Psoas muscle (tissue), 8 donors: ENCODE measurements at places on chromosomes 6 and 20.

DNA sequence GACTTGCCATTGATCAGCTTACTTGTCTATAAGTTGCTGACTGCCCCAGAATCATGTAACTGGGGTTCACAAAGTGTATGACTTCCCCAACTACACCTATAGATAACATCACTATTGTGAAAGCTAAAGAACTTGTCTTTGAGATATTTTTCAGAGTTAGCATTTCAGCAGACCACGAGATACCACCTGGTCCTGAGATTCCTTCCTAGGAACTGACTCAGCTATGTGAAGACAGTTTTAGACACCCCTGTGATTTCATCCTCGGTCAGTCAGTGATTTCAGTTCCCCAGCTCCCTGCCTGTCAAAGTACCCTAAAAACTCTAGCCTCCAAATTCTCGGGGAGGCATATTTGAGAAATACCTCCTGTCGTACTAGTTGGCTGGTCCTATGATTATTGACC, 62.4 kb downstream of the TXNDC5 start:
- no peak for DNase-seq

DNA sequence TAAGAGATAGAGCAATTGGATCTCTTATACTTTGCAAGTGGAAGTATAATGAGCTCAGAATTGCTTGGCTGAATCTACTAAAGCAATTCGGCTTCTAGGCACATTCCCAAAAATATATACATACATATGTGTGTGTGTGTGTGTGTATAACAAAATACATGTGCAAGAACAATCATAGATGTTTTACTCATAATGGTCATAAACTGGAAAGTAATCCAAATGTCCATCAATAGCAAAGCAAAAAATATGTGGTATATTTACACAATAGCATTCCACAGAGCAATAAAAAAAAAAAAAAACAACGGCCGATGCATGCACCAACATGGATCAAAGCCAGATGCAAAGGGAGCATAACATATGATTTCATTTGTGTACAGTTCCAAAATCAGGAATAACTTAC, 707.9 kb downstream of the RFPL4B start:
- DNase-seq, result no peak

- DNase-seq, result no peak
Observed at GRCh38 chr20:33606118-33606771, 55.9 kb upstream of the C20orf144 start.

DNA sequence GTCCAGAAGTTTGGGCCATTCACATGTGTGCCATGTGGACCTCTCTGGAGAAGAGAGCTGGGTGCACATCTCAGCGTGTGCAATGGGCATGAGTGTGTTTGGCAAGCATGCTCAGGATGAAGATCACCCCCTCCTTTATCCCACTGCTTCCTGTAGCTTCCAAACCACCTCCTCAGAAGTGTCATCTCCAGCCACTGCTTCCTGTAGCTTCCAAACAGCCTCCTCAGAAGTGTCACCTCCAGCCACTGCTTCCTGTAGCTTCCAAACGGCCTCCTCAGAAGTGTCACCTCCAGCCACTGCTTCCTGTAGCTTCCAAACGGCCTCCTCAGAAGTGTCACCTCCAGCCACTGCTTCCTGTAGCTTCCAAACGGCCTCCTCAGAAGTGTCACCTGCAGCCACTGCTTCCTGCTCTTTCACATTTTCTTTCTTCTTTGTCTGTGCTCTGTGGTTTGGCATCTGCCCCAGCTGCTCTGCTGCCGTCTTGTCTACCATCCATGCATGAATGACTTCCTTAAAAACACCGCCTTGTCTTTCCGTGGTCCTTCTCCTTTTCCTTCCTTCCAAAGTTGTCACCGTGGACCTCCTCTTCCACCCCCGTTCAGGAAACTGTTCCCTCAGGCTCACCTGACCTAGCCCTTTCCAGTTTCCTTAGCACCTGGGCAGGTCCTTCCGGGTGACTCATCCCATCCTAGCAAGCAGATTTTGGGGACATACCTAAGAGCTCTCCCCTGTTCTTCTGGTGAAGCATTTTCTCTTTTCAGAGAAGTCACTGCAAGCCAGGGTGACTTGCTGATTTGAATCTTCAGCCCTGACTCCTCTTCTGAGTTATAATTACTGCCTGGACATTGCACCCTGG, 43.5 kb upstream of the TIAM2 start:
- no peak for DNase-seq

GRCh38 chr6:25617997-25618396, 34.0 kb upstream of the SCGN start:
- DNase-seq, result no peak

- no peak for DNase-seq
Observed at GRCh38 chr6:139955366-139956155, 581.1 kb upstream of the CITED2 start.

DNA sequence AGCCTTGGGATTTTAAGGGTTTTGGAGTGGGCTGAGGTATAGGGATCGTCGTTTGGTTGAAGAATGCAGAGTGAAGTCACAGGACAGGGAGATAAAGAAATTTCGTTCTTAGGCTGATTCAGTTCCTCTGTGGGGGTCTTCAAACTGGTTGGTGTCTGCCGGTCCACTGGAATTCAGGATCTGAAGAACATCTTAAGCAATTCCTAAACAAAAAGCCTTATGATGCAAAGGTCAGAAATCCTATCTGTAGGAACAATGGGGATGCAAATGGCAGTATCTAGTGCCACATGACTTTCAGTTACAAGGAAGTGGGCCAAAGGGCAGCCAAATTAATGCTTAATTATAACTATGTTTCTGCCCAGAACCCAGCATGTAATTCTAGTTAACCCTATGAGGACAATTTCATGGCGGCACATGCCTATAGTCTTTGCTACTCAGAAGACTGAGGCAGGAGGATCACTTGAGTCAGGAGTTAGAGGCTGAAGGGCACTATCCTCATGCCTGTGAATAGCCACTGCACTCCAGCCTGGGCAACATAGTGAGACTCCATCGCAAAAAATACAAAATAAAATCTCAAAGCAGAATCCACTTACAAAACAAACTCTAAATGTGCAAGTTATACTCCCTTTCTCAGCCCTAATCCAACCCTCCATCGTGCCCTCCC, 4.6 kb upstream of the SLC2A10 start:
- DNase-seq, result no peak

DNA sequence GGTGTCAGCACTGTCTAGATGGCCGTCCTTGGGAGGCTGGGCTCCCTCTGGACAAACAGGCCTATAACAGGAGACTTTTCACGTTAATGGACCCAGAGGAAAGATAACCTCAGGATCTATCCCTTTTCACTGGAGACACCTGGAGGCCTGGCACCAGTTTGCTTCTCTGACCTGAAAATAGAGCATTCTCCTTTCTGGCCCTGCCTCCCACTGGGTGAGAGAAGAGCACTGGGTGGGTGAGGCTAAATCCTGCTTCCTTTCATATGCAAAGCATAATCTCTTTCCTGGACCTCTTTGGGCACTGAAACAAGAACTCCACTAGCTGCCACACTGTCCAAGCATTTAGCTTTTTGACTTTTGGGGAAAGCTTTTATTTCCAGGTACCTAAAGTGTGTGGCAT, 78.3 kb downstream of the FOXO3 start:
- no peak for DNase-seq

- DNase-seq, result no peak
Observed at GRCh38 chr6:87671555-87672029, 30.4 kb downstream of the AKIRIN2 start.

- no peak for DNase-seq
Observed at GRCh38 chr6:158467923-158468322, 92.0 kb upstream of the TMEM181 start.

GRCh38 chr20:41063442-41063841, 34.8 kb downstream of the TOP1 start:
- no peak for DNase-seq

DNA sequence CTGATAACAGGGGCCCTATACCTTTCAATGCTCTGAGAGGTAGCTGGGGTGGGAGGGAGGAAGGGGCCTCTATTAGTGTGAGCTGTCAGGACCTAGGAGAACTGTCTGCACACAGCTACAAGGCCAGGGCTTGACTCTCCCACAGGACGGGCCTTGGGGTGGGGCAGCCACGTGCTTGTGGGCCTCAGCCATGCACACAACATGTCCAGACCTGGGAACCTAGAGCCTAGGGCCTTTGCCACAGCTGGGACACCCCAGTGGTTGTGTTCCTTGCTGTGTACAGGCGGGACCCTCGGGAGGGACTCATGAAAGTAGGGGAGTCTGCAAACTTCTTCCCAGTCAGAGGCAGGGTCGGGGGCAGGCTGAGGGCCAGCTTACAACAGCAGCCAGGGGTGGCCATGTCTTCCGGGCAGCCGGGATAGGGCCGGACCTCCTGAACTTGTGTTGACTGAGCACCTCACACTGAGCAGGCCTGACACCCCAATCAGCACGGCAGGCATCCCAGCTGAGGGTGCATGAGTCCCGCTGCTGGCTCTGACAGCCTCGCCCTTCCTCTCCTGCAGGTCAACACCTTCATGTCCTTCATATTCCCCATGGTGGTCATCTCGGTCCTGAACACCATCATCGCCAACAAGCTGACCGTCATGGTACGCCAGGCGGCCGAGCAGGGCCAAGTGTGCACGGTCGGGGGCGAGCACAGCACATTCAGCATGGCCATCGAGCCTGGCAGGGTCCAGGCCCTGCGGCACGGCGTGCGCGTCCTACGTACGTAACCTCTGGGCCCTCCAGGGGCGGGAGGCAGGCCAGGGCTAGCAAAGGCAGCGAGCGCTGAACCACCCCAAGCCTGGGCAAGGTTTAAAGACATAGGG, 41.9 kb upstream of the MRGBP start:
- DNase-seq, result peak; percentile 47

- DNase-seq, result no peak
Observed at GRCh38 chr6:16909658-16910360, 148.5 kb upstream of the ATXN1 start.

DNA sequence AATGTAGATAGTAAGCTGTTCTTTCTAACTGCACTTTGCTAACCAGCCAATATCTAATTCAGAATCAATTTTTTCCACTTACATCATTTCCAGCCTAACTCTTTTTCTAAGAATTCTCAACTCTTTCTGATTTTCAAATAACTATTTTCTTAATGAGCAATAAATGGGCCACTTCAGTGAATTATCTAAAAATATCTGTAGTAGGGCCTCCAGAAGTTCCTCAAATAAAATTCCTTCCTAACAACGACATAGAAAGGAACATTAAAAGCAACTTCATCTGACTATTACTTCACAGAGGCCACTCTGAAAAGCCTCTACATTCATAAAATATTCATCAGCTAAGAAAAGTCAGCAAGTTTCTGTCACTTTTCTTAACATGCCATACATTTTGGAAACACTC, 4.8 kb downstream of the COL12A1 start:
- no peak for DNase-seq

- no peak for DNase-seq
Observed at GRCh38 chr6:113597231-113597583, 259.9 kb upstream of the MARCKS start.

- DNase-seq, result no peak
Observed at GRCh38 chr20:49303065-49303552, 25.3 kb upstream of the ZNFX1 start.

DNA sequence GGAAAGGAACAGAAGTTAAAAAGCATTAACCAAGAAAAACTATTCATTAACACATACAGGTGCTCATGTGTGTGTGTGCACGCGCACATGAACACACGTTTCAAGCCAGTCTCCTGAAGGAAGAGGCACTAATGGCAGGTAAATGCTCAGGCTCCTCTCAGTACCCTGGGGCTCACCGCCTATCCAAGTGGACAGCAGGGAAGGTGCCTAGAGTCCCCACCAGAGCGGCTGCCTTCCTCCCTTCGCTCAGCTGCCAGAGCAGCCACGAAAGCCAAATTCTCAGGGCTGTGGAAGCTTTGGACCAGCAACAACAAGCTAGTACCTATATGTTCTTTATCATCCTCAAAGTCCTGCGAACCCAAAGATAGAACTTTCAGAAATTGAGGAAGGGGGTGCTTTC, 42.6 kb downstream of the PLCG1 start:
- no peak for DNase-seq

DNA sequence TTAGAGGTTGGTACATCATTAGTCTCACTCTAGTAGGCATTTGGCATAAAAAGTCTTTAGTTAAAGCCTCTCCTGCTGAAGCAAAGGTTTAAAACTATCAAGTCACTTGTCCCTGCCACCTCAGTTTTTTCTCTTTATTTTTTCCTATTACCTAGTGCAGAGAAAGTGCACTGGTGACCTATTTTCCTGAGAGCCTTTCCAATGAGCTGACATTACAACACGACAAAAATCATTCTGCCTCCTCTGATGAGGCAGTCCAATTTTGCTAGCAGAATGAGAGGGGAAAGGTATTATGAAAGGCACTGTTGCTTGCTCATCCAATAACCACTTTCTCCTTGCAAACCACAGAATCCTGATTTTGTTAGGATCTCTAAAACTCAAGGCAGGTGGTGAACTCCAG, 73.3 kb upstream of the SGK1 start:
- no peak for DNase-seq

- DNase-seq, result no peak
Observed at GRCh38 chr6:37177935-37178517, 8.1 kb downstream of the PIM1 start.

GRCh38 chr6:73285674-73286283, 22.8 kb upstream of the KHDC1 start:
- DNase-seq, result no peak

DNA sequence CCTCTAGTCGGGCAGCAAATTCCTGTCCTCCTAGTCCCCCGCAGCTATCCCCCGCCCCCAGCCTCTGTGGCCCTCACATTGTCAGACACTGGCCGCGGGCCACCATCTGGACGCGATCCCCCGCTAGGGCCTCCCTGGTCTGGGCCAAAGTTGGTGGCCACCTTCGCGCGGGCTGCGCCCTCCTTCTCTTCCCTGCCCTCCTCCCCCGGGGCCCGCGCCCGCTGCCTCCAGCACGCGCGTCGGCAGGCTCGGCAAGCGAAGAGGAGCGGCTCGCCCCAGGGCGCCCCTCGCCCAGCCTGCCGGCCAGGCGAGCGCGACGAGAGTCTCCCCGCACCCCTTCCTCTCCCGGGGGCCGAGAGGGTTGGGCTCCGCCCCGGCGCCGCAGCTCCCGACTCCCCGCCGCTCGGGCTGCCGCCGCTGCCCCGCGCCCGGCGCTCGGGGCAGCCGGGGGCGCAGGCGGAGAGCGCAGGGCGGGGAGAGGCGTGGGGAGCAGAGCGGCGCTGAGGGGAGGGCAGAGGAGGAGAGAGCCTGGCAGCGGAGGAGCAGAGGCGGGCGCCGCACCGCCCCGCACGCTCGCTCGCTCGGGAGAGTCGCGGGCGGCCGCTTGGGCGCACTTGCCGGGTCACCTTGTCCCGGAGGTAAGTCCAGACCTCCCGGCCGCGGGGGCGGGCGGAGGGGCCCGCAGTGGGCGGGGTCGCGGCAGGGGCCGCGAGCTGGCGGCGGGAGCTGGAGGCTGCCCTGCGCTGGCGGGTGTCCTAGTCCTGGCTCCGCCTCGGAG, at the start of gene SYNDIG1:
Gene SYNDIG1 (plus strand): TSS at position 514 of the 778 bp plus-strand sequence. CDS start 73,469 bp downstream, outside the sequence.
- no peak for DNase-seq
